A549 treated with CORT108297 at 1 μM for 4 hours (cell line): ENCODE measurements at places on chromosomes 7 and 10. TPM values are rescaled to one million over a fixed set of nuclear protein-coding genes. Genes with fewer than 3 reads are reported as not detected.

Gene DNAJC12
- 55.1 to 79.5 TPM (median 64.3 TPM) in 5 replicates for total RNA-seq

Gene ANLN
- total RNA-seq = 50.3 to 85.4 TPM (median 66.5 TPM) in 5 replicates

Gene EFCAB10
- 2.4 to 3.7 TPM (median 3.0 TPM) in 5 replicates for total RNA-seq

Gene CDHR1
- 0.05 to 0.19 TPM (median 0.13 TPM) in 4 of 5 replicates, not detected in the other for total RNA-seq

Gene NEUROD6
- total RNA-seq = not detected in 5 replicates

Gene PNLIP
- not detected in 5 replicates for total RNA-seq

Gene DNAJB9
- 9.3 to 11.7 TPM (median 10.9 TPM) in 5 replicates for total RNA-seq
